ENCODE measurements at places on chromosomes 3 and 15.

GRCh38 chr3:46186471-46187340 lies 21.4 kb downstream of the CCR1 start:
- no peak for DNase-seq

DNA sequence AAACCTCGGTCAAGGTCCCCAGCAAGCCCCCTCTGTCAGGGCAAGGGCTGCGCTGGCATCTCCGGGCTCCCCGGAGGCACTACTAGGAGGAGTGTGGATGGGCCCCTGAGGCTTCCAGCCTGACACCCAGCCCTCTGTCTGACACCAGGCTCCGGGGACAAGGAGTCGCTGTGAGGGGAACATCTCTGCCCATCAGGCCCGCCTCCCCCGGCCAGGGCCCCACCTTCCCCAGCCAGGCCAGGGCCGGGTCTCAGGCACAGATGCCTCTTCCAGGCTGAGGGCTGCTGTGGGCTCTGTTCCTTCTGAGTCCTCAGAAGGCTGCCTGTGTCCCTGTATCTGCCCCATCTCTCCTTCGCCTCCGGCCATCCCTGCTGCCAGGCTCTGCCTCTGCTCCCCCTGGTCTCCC lies 15.8 kb downstream of the CSPG4 start:
- DNase-seq, result no peak

DNA sequence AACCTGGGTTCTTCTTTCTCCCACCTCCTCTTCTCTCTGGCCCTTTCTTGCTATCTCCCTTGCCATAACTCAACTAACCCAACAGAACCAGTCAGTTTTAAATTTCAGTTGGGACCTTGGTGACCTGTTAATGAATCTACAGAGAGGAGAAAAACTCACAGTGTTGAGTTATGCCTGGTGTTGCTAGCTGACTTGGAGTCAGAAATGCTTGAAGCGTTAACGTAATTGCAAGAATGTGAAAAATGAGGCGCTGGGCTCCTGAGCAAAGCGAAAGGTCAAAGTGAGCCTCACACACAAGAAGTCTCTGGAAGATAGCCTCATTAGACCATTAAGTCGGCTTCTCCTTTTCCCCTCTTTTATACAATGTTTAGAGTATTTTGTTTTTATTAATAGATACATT lies 18.4 kb downstream of the MEIS2 start:
- no peak for DNase-seq

- no peak for DNase-seq
Measured at GRCh38 chr3:127732879-127733350, 60.2 kb downstream of the ABTB1 start.

DNA sequence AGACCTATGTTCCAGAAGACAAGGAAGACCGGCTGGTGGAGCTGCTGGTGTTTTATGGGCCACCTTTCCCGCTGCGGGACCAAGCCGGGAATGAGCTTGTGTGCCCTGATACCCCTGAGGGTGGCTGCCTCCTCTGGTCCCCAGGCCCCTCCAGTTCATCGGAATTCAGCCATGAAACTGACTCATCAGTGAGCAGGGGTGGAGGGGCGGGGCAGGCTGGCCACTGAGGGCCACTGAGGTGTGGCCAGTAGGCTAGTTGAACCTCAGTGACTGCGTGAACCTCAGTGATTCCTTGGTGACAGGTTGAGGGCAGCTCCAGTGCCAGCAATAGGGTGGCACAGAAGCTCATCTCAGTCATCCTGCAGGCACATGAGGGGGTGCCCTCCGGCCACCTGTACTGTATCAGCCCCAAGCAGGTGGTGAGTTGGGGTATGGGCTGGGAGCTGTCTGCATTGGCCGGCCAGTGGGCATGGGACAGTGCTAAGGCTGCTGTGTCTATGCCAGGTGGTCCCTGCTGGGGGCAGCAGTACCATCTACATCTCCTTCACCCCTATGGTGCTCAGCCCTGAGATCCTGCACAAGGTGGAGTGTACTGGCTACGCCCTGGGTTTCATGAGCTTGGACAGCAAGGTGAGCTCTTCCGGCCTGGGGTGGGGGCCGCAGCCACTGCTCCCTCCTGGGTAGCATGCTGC lies 20.3 kb downstream of the ACAA1 start:
- DNase-seq, result no peak

DNA sequence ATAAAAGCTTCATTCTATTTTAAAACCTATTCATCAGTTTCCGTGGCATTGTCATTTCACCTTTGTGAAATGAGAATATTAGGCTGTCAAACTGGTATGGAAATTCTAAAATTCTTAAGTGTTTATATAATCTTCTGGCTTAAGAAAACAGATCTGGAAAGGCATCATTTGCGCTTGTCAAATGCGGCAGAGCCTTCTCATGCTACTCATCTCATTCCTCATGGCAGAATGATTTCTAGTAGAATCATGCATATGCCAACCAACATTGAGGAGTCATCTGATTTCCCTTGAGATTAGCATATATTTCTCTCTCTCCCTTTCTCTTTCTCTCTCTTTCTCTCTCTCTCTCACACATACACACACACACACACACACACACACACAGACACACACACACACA lies 48.8 kb downstream of the STRIT1 start:
- DNase-seq, result no peak

GRCh38 chr3:89571707-89572106 lies 464.3 kb downstream of the EPHA3 start:
- DNase-seq, result no peak

DNA sequence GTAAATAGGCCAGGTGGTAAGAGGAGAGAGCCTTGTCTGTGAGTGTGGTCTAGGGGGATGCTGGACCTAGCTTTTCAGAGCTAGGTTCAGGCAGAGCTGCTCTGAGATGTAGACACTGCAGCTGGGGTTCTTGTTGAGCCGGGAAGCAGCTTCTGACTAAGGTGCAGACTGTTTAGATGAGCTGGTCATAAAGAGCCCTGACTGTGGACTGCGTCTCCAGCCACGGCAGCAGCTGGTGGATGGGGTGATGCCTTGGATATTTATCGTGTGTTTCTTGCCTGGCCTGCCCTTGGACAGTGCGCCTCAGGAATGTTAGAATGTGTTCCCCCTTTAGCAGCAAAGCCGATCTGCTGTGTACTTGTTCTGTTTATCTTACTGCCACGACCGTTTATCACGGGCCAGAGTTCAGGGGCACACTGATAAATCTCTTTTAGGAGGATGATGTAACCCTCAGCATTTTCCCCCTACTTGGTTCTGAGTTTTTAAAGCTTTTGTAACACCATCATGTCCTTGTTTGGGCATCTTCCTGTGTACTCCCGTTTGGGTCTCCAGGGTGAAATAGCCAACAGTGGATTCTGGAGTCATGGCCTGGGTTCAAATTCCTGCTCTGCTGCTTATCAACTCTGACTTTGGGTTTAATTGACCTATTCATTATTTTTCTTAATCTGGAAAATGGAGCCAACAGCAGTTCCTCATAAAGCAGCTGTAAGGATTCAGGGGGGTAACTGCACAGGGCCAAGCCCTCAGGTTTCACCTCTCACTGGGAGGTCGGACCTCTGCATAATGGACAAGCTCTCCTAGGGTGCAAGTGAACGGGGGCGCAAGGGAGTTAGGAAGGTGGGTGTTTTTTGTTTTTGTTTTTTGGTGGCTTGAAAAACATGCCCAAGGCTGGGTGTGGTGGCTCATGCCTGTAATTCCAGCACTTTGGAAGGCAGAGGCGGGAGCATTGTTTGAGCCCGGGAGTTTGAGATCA lies 51.4 kb downstream of the FLNB start:
- DNase-seq, result no peak

DNA sequence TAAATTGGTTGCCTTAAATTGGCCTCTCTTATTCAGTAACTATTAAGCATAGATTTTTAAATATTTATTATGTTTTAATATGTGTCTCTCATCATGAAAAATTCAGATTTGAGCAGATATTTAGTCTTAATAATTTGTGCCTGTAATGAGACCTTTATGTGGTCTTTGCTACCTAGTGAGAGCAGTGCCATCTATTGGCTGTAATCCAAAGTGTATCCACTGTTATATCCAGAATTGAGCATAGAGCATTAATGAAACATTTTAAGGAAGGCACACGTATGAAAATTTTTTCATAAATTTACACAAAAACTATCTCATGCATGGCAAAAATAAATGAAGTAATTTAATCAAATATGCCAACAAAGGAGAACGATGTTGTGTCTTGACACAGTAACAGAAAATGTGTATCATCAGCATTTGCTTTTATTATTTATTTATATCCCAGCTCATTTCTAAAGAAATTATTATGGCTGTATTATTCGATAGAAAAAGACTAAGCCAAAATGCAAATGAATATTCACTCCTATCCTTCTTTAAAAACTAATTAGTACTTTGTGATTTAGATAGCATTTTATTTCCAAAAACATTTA lies 203.5 kb downstream of the RSRC1 start:
- no peak for DNase-seq

- DNase-seq, result no peak
Measured at GRCh38 chr15:81111018-81111417, 23.1 kb upstream of the CFAP161 start.

DNA sequence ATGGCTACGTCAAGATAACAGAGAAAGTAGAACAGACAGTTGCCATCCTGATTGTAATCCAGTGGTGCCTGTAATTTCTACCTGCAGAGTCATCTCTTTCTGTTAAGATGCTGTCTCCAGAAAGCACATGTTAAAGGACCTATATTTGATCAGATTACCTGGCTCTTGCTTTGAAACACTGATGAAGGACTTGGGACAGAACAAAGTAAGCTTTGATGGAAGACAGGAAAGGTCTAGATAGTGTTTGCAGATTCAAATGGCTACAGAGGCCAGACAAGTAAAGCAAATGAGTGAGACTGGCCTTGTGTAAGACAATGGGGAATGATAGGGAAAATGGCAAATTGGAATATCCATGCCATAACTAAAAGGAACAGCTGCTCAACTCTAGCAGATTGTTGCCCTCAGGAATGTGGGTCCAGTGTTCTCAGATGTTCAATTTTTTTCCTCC lies 1.8 kb upstream of the GSK3B start:
- DNase-seq, result no peak

DNA sequence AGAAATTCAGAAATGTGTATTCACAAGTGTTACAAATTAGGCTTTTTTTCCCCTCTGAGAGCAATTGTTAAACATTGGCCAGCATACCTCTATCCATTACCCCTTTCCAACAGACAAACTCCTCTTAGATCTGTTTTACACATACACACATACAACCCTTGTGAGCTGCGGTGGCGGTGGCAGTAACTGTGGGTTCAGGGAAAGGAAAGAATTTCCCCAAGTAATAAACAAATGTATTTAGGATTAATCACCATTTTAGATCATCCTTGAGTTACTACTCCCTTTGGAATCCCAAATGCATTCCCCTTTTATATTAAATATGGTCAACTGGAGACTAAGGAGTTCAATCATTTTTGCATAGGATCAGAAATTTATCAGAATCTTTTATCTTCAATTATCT lies 667.0 kb downstream of the FHIT start:
- no peak for DNase-seq

GRCh38 chr3:4079339-4080195 lies 223.6 kb upstream of the SETMAR start:
- DNase-seq, result no peak

DNA sequence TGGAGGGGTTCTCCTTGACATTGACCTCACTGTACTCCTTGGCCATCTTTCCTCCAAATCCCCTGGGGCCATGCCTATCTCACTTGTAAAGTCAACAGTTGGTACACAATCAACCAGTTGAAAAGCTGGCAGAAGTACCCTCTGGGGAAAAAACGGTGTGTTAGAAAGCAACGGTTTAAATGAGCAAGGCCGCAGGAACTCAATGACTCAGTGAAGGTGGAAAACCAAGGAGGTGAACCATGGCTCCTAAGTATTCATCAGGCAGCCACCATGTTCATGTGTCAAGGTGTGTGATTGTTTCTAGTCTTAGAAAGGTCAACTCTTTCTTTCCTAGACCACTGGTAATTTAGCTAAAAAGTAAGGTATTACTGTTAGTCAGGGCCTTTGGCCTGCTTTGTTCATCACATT lies 130.9 kb upstream of the SATB1 start:
- DNase-seq, result peak; percentile 66

- no peak for DNase-seq
Measured at GRCh38 chr3:100189444-100189964, 71.3 kb upstream of the TBC1D23 start.

Data from activated CD4-positive, alpha-beta T cell treated with anti-CD3 and anti-CD28 coated beads for 48 hours (primary cell).